Neural crest cell (in vitro differentiated cells): ENCODE measurements at places on chromosomes 1 and 21.

GRCh38 chr1:205587581-205587980 is 44.2 kb downstream of the ELK4 start:
- DNase-seq, result no peak

DNA sequence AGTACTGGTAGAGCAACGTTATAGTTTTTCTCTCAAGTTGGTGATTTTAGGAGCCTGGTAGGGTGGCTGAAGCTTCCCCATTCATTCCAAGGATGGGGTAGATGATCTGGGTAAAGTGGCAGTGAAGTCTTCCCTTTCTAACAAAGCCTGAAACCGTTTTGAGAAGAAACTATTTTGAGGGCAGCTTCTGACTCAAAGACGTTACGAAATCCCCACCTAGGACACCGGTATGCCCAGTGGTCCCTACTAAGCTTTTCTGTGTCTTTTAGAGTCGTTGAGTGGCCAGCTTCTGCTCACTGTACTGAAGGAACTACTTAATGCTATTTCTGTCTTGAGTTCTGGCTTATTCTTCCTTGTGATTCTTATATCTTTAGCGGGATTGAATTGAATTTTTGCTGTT is 1.4 kb downstream of the WDTC1 start:
- DNase-seq, result no peak

GRCh38 chr1:22782406-22782805 is 71.8 kb downstream of the EPHB2 start:
- DNase-seq, result no peak

DNA sequence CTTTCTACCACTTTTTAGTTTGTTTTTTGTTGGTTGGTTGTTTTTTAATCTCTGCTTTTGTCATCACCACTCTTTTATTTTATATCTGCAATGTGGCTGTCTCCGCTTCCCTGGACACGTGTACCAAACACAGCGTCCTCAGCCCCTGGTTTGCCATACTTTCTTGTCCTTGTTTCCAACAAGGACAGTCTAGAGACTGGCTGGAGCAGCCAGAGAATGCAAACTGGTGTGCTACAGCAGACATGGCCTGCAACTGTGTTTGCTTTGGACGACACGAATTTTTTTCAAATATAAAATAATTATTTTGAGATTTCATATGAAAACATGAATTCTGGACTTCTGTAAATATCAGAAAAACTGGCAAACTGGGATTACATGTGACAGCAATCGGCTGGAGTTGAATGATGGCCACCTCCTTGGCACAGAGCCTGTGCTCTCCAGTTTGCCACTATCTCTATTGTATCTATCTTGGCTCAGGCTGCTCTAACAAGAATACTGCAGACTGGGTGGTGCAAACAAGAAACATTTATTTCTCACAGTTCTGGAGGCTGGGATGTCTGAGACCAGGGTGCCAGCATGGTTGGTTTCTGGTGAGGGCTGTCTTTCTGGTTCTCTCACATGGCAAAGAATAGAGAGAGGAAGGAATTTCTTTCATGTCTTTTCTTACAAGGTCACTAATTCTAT is 34.6 kb upstream of the POU2F1 start:
- DNase-seq, result no peak

DNA sequence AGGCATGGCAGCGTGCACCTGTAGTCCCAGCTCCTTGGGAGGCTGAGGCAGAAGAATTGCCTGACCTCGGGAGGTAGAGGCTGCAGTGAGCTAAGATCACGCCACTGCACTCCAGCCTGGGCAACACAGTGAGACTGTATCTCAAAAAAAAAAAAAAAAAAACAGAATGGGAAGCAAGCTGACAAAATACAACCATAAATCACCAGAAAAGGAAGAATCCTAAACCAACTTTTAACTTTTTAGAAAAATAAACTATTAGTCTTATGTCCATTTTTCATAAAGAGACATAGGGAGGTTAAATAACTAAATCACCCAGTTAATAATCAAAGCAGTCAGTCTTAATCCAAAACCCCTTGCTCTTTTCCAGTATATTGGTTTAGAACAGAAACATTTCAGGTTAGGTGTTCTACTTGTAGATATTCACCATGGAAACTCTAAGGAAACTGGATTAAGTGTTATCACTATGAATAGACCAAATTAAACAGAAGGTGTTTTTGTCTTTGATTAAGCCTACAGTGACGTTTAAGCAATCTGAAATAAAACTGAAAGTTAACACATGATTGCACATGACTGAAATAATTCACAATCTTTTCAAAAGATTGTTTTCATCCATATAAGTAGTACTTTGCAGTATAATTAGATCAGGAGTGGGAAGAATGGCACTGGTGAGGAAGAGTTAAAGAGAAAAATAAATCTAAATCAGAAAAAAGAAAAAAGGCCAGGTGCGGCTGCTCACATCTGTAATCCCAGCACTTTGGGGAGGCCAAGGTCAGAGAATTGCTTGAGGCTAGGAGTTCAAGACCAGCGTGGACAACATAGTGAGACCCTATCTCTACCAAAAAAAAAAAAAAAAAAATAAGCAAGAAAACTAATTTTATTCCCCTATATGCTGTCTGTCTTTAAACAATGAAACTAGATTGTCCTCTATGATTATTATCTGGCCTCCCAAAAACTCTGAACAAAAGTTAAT is 9.6 kb downstream of the CDC42BPA start:
- DNase-seq, result no peak

DNA sequence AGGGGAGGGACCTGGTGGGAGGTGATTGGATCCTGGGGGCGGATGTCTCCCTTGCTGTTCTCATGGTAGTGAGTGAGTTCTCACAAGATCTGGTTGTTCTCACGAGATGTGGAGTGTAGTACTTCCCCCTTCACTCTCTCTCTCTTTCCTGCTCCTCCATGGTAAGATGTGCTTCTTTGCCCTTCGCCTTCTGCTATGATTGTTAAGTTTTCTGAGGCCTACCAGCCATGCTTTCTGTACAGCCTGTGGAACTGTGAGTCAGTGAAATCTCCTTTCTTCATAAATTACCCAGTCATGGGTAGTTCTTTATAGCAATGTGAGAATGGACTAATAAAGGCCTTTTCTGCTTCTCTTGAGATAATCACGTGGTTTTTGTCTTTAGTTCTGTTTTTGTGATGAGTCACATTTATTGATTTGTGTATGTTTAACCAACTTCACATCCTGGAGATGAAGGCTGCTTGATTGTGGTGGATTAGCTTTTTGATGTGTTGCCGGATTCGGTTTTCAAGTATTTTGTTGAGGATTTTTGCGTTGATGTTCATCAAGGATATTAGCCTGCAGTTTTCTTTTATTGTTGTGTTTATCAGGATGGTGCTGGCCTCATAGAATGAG is 45.5 kb downstream of the RABGAP1L start:
- no peak for DNase-seq

DNA sequence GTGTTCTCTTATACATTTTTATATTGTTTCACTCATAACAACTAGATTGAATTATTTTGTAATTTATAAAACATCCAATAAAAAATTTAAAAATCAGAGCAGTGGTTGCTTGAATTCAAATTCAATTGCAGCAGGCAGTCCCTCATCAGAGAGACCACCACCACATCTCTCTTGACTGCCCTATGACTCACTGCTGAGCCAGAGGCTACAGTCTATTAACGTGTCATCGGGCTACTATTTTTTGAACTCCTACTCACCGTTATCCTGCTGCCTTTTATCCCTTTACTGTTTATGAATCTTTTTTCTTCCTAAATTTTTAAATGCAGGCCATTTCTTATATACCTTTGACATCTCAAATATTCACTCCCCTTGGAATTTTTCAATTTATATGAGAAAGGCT is 144.7 kb downstream of the BARHL2 start:
- DNase-seq, result no peak

- no peak for DNase-seq
These were observed 340.2 kb downstream of the PTPRU start for GRCh38 chr1:29576510-29576909.

DNA sequence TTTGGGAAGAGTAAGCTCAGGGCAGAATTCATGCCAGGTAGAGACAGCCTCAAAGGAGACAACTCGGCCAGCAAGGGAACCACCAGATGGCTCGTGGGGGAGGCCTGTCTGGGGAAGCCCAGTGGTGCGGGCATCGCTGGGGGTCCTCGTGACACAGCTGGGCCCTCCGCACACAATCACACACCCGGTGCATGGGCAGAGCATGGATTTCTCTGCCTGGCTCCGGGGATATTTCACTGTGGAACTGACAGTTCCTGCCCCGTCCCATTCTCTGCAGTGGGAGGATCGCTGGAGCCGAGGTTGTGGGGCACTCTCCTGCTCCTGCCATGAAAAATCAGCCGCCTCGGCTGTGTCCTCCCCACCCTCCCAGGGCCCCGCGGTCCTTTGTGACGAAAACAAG is 108.0 kb downstream of the CRYAA start:
- no peak for DNase-seq

GRCh38 chr1:209104646-209105045 is 478.9 kb upstream of the CAMK1G start:
- no peak for DNase-seq
